H7 (cell line): ENCODE measurements at places on chromosomes 5 and 9. TPM values are rescaled to one million over a fixed set of nuclear protein-coding genes. Genes with fewer than 3 reads are reported as not detected.

TLR4 gene
- 0.07 TPM in 1 of 2 replicates, not detected in the other for total RNA-seq

DNA sequence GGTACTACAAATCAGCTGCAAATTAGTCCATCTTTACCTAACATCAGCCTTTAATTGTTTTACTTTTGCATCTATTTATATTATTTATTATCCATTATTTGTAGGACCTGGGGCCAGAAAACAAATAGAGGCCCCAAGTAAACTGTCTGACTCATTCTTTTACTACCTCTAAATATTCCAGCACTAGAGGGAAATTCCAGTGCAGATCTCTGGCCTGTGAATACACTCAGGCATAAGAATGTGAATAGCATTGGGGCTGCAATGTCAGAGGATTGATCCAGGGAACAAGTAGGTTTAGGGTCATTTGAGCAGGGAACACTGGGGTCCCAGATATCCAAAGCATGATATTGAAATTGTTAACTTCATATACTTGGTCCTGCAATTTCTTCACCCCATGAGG is 176.6 kb upstream of the TYRP1 start:
- DNase-seq, result no peak

HSPB3 gene
- not detected in 2 replicates for total RNA-seq

CDKN2B-AS1 gene
- total RNA-seq, result 0.07 TPM in 1 of 2 replicates, not detected in the other

GRCh38 chr5:177474846-177475562 is 1.6 kb upstream of the DBN1 start:
- no peak for DNase-seq

- peak; percentile 98 for DNase-seq
Measured at GRCh38 chr5:431001-431710, 11.8 kb upstream of the EXOC3 start.

- no peak for DNase-seq
Measured at GRCh38 chr5:104513121-104513602, 950.6 kb upstream of the NUDT12 start.

PRRC2B gene
- 77.4 and 102 TPM in 2 replicates for total RNA-seq

DNA sequence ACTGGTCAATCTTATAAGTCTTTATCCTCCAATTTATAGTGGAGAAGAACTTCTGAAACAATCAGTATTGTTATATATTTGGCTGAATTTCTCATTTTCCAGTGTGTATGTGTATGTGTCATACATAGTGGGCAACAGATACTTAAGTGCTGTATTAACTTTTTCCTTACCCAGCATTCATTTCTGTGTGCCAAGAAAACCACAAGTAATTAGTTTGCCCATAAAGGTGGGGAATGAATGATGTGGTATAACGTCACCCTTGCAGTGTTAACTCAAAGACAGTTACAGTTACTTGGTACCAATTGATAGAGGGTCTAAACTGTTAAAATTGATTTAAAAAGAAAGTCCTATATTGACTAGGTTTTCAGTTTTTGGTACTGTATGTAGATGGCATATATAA is 2.0 kb downstream of the OGN start:
- no peak for DNase-seq

GRCh38 chr9:87595610-87596009 is 97.9 kb downstream of the DAPK1 start:
- no peak for DNase-seq

GRCh38 chr9:81430727-81431126 is 258.6 kb downstream of the TLE1 start:
- DNase-seq, result no peak

DNA sequence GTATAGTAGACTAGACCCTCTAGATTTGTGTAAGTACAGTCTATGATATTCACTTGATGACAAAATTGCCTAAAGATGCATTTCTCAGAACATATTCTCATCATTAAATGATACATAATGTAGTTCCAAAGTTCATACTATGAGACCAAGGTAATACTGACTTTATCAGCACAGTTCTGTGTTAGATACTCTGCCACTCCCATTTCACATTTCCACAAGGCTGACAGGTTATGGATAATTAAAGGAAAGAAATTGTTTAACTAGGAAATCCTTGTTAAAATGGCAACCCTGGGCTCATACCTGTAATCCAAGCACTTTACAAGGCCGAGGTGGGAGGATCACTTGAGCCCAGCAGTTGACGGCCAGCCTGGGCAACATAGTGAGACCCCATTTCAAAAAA is 33.6 kb downstream of the TYRP1 start:
- no peak for DNase-seq

DNA sequence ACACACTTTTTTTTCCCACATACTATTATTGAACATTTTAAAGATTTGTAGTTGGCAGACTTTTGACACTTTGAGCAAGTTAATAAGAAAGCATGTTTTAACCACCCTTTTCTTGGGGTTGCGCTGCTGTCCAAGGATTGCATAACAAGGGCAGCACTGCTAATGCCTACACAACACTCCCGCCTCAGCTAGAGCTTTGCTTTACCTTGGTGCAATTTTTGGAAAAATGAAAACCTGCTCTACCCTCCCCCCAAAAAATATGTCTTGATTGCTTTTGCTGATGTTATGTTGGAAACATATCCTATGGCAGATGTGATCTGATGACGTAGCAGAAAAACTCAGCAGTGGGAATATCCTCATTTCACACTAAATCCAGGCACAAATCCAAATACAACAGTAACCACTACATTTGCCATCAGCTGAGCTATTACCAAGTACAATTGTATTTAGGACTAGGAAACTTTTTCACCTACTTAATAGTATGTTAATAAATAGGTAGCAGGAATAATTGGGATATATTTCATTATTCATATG is 51.5 kb downstream of the UBE2R2 start:
- DNase-seq, result no peak

DNA sequence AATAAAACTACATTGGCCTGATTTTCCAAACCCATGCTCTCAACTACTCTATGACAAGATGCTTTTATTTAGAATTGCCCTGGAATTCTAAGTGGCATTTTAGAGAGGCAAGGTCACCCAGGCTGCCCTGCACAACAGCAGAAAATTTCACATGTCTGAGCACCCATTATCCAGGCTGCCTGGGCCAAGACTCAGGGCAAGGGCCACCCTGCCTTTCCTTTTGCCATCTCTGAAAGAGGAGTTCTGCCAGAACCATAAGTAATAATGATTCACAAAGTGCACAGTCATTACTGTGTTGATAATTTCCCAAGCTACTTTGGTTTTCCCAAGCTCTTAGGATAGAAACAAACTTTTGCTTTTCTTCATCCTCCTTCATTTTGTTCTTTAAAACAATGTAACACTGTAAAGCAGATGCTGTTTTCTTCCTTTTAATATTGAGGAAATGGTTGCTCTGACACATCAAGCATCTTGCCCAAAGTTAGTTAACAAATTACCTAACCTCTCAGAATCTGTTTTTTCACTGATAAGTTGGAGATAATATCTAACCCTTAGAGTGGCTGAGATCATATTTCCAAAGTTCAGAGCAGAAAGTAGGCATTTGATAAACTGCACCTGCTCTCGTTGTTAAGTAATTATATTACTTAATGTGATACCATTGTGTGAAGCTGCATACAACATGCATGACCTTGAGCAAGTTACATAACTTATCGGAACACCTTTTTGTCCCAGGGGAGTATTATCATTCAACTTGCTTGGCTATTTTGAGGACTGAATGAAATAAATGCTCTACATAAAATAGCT is 325.6 kb downstream of the PRELID2 start:
- no peak for DNase-seq

DNA sequence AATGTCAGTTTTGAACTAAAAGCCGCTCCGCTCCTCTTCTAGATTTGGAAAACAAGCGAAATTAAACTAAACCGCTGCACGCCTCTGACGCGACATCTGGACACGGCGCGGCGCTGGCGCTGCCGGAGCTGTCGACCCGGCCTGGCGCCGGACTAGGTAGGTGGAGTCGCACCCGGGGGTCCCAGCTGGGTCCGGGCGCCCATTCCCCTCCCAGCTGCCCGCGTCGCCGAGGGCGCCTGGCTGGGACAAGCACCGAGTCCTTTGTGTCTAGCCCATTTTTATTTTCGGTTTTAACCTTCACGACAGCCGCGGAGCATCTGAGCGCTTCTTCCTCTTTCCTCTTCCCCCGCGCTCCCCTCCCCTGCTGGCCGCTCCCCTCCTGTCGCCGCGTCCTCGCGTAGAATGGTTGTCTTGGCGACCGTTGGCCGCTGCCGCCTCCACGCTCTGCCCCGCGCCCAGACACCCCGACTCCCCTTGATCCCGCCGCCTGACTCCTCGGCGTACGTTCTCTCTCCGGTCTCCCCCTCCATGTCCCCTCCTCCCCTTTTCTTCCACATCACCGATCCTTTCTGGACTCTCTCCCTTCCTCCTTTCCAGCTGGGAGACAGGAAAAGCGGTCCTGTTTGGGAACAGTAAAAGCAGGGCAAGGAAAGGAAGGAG is 545 bp downstream of the CDKN2B-AS1 start:
- DNase-seq, result peak; percentile 84

- DNase-seq, result peak; percentile 21
Measured at GRCh38 chr9:83296123-83296522, 233.2 kb upstream of the RASEF start.

DNA sequence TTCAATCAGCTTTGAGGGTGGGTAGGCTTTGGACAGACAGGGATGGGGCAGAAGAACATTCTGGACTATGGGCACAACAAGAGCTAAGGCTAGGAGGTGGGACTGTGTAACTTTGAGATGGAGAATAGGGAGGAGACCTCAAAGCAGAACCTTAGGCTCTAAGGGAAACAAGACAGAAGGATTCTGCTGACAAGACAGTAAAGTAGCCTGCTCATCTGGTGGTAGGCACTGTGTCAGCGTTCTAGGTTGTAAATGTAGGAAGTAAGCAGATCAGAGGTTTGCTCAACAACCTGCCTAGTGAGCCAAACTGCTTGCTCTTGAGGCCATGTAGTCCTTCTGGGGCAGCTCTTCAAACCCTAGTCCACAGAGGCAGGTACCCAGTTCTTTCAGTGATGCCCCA is 15.0 kb upstream of the IL12B start:
- DNase-seq, result no peak

- DNase-seq, result no peak
Measured at GRCh38 chr9:70120834-70121510, 77.3 kb downstream of the MAMDC2 start.

DNA sequence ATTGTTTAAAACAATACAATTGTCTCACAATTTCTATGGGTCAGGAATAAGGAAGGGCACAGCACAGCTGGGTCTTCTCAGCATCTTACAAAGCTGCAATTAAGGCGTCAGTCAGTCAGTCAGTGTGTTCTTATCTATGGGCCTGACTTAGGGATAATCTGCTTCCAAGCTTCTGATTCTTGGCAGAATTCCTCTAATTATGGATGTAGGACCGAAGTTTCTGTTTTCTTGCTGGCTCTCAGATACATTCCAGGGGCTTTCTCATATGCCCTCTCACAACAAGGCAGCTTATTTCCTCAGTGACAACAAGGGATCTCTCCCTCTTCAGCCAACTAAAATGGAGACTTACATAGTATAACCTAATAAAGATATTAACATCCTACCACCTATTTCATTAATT is 1925.3 kb upstream of the ACO1 start:
- no peak for DNase-seq

DNA sequence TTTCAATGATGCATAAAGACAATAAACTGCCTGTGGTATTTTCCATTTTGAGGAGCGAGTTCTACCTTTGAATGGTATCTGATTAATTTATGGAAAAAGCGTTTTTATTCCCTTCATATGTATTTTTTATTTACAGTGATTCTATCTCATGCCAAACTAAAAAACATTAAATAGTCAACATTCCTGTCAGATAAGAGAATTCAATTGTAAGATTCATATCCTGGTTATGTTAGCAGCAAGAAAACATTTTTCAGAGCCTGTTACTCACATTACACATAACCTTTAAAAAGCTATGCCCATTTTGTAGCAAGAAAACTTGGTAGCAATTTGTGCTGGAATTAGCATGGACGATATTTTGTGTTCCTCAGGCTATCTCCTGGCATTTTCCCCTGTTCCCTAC is 55.1 kb upstream of the PRLR start:
- DNase-seq, result no peak

DNA sequence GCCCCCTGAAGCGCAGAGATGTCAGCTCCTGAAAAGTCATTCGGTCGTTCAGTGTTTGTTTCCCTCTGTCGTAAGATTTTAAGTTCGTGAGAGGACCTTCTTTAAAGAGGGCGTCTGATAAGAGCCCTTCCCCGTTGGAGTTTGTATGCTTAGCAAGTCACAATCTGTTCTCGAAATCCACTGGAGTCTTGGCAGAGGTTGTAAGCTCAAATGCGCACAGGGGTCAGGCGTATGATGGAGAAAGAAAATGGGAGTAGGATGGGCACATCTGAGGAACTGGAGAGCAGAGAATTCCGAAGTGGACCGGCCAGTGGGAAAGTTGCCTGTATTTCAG is 710 bp downstream of the HSD17B4 start:
- peak; percentile 24 for DNase-seq

DNA sequence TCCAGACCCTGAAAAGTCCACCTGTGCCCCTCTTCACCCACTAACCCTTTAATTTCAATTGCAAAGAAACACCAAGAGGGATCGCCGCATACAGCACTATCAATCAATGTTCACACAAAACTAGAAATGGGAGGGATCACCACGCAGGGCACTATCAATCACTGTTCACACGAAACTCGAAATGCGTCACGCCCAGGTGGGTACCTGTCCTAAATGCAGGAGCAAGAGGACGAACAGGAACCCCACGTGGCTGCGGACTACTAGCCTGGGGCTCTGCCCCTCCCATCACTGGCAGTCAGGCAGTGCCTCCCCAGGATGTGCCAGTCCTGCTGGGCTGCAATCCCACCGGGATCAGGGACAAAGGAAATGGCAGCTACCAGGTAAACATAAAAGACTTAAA is 28.2 kb downstream of the RASGEF1C start:
- DNase-seq, result peak; percentile 46

PDGFRB gene
- 0.48 and 3.2 TPM in 2 replicates for total RNA-seq

- DNase-seq, result no peak
Measured at GRCh38 chr5:160991205-160991604, 139.2 kb upstream of the ATP10B start.

DNA sequence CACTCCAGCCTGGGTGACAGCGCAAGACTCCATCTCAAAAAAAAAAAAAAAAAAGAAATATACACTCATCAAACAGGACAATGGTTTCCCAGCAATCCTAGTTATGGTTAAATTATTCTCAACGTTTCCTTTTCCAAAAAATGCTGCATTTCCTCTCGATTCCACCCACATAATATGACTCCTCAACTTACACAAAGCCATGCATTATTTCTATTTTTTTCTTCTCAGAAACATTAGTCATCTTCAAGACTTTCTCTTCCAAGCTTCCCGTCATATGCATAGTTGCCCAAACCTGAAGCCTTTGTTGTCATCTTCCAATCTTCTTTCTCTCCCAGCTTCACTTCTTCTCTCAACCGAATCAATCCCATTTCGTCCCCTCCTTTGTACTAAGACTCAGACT is 61.4 kb upstream of the RANBP6 start:
- DNase-seq, result no peak

GRCh38 chr5:77957-78804 is 13.8 kb upstream of the PLEKHG4B start:
- peak; percentile 66 for DNase-seq

- no peak for DNase-seq
Measured at GRCh38 chr5:15834596-15835245, 334.7 kb downstream of the FBXL7 start.

- DNase-seq, result no peak
Measured at GRCh38 chr5:109929911-109930310, 240.2 kb downstream of the MAN2A1 start.

GRCh38 chr9:137487454-137488326 is 28.6 kb upstream of the NSMF start:
- DNase-seq, result peak; percentile 58

TAF1L gene
- total RNA-seq, result not detected in 2 replicates

TBC1D2 gene
- 4.2 and 4.5 TPM in 2 replicates for total RNA-seq
